Vagina (tissue), 2 donors: ENCODE measurements at places on chromosomes 1 and 21. TPM values are rescaled to one million over a fixed set of nuclear protein-coding genes. Genes with fewer than 3 reads are reported as not detected.

The CLCA1 gene
- not detected for total RNA-seq

The ARMH1 gene
- not detected for total RNA-seq

DNA sequence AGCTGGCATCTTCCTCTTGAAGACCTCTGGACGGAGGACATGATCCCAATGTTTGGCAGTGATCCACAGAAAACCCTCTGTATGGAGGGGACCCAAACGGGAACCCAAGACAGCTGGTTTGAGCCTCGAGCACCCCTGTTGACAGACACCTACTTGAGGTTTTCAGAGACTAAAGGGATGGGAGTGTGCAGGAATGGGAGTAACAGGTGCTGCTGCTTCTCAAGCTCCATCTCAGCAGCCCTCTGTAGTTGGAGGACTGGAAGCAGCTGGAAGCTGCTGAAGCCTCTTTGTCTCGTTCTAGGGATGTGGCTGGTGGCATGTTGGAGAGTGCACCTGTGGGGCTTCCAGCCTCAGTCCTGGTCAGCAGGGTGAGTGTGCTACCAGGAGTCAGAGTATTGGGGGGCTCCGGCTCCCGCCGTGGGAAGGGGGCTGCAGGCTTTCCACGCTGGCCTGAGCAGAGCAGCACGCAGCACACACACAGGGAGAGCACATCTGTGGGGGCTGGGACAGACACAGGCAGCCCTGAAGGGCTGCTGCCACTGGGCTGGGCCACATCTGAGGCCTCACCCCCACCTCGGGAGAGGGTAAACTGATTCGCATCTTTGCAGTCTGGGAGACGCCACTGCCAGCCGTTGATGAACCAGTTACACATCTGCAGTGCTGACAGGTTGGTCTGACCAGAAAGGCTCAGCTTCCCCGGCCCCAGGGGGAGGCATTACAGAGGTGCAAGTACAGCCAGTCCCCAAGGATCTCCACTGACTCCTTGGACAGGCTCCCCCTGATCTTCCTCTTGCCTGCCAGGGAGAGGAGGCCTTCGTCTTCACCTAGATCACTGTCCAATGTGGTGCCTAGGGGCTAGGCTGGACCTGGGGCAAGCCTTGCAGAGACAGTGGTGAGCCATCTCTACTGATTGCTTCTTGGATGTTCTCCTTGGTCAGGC, 56.6 kb downstream of the ADSS2 start:
- H3K4me1 ChIP-seq = no peaks in the 10 kb centered on the region
- H3K4me3 ChIP-seq = no peak overlapping the region
- no peak for DNase-seq
- H3K36me3 ChIP-seq = no peaks in the 10 kb centered on the region
- no peak overlapping the region for H3K27ac ChIP-seq
- no peaks in the 10 kb centered on the region for H3K27me3 ChIP-seq

- H3K4me1 ChIP-seq = no peaks in the 10 kb centered on the region
- no peak overlapping the region for H3K27ac ChIP-seq
- H3K36me3 ChIP-seq = no peaks in the 10 kb centered on the region
- DNase-seq = no peak
- H3K4me3 ChIP-seq = no peak overlapping the region
These were observed 16.3 kb downstream of the ACBD6 start for GRCh38 chr1:180486092-180486491.
